ENCODE measurements at places on chromosomes 1 and 21. TPM values are rescaled to one million over a fixed set of nuclear protein-coding genes. Genes with fewer than 3 reads are reported as not detected.

The CCDC30 gene
- total RNA-seq = 0.55 TPM

The XKR8 gene
- total RNA-seq = 5.4 TPM

The AQP10 gene
- total RNA-seq = not detected

The OR2L13 gene
- not detected for total RNA-seq

The MXRA8 gene
- total RNA-seq = 203 TPM

The FCRL5 gene
- not detected for total RNA-seq

The SPRR2G gene
- total RNA-seq = not detected

The EPHA2 gene
- total RNA-seq = 30.3 TPM

The HPDL gene
- 3.0 TPM for total RNA-seq

The KRTAP8-1 gene
- total RNA-seq = not detected

The KCNAB2 gene
- total RNA-seq = 4.4 TPM

The DYNLT5 gene
- total RNA-seq = 2.7 TPM

The PDXK gene
- total RNA-seq = 300 TPM

The OR2M3 gene
- total RNA-seq = not detected

The FCRL6 gene
- total RNA-seq = not detected

The OR10Z1 gene
- total RNA-seq = 0.22 TPM

The PRKAA2 gene
- 5.1 TPM for total RNA-seq

The FAM177B gene
- total RNA-seq = not detected

The TMEM69 gene
- 9.1 TPM for total RNA-seq

The RABGAP1L gene
- 37.4 TPM for total RNA-seq
